T-cell (primary cell): ENCODE measurements at places on chromosomes 11 and 22. TPM values are rescaled to one million over a fixed set of nuclear protein-coding genes. Genes with fewer than 3 reads are reported as not detected.

GRCh38 chr22:42643634-42644421 is 3.4 kb upstream of the ATP5MGL start:
- no peak for DNase-seq
- no peak overlapping the region for H3K4me3 ChIP-seq
- H3K36me3 ChIP-seq: no peaks in the 10 kb centered on the region
- peaks cover 46% of the 10 kb centered on the region for H3K4me1 ChIP-seq

DNA sequence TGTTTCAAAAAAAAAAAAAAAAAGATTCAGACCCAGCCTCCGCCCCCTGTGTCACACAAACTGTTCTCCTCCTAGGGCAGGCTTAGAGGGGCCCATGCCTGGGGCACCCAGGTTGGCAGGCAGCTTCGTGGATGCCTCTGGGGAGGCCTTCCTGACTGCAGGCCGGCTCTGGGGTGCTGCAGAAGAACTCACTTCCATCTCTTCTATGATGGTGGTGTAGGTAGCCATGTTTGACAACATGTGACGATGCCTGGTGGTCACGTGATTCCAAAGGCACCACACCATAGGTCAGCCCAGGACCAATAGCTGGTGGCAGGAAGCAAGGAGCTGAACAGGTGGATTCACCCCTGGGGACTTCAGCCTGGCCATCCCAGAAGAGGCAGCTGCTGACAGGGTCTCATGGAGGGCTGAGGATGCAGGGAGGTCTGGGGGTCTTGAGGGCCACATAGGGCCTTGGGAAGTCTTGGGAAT is 24.1 kb upstream of the CELSR1 start:
- no peak for DNase-seq
- H3K27me3 ChIP-seq: no peaks in the 10 kb centered on the region
- H3K36me3 ChIP-seq: no peaks in the 10 kb centered on the region
- H3K27ac ChIP-seq: no peak overlapping the region
- H3K4me3 ChIP-seq: no peak overlapping the region
- peaks cover 12% of the 10 kb centered on the region for H3K4me1 ChIP-seq

DNA sequence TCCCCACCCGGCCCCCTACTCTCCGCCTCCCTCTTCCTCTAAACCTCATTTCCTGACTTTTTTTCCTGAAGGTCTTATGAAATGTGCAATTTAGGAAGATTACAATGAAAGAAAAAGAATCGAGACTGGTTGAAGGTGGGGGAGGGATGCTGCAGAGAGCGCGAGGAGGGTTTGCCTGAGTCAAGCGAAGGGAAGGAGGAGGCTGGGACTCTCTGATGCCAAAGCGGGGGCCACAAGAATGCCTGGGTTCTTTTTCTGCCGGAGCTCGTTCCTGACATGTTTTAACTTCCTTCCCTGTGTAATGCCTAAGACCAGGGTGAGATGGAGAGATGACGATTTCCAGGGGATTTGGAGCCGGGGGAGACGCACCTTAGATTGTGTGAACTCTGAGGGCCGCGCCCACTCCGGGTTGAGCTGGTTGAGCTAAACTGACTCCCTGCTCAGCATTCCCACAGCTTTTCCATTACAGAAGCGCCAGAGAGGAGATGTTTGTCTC is 270.5 kb upstream of the SORL1-AS1 start:
- no peak overlapping the region for H3K27ac ChIP-seq
- no peak overlapping the region for H3K4me3 ChIP-seq
- peaks cover 5% of the 10 kb centered on the region for H3K4me1 ChIP-seq

The ABTB2 gene
- total RNA-seq: 0.93 TPM

The ANKRD13D gene
- total RNA-seq: 237 TPM

GRCh38 chr11:118592616-118593367 is 14.6 kb upstream of the PHLDB1 start:
- DNase-seq: no peak
- no peak overlapping the region for H3K4me3 ChIP-seq
- H3K4me1 ChIP-seq: peaks cover 4% of the 10 kb centered on the region
- H3K36me3 ChIP-seq: peaks cover 81% of the 10 kb centered on the region
- no peaks in the 10 kb centered on the region for H3K27me3 ChIP-seq

GRCh38 chr22:50439314-50439870 is 35.4 kb downstream of the SBF1 start:
- H3K4me1 ChIP-seq: no peaks in the 10 kb centered on the region
- no peak for DNase-seq
- peaks cover 65% of the 10 kb centered on the region for H3K36me3 ChIP-seq
- no peak overlapping the region for H3K4me3 ChIP-seq
- no peak overlapping the region for H3K27ac ChIP-seq
